Activated T-cell treated with anti-CD3 and anti-CD28 coated beads, Interleukin-2, amount 50 U/mL, for 4 hours (primary cell): ENCODE measurements at places on chromosomes 12 and 14.

GRCh38 chr12:130435826-130436225 lies 98.1 kb downstream of the PIWIL1 start:
- no peak for DNase-seq

DNA sequence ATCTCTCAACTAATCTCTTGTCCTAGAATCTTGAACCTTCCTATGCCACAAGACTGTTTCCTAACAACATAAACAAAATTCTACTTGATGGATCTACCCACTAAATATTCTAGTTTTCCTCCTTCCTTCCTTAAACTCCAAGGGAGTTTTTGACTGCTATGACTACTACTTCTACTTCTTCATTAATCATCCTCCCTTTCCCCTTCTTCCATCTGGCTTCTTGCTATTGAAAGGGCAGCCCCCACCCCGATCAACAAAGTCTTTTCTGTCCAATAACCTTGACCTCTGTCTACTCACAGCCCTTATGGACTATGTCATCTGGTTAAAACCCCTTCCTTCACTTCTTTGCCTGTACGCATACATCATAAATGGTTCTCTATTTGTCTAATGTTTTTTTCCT lies 5.6 kb downstream of the LTA4H start:
- DNase-seq: no peak

- DNase-seq: peak; percentile 96
These were observed at the start of gene ACTR6 for GRCh38 chr12:100200463-100201181. TSS of gene ACTR6 (plus strand) at chr12:100200815. CDS start at chr12:100200852, 37 bp downstream.

- no peak for DNase-seq
These were observed 13.1 kb upstream of the SMARCC2 start for GRCh38 chr12:56202366-56202765.

- no peak for DNase-seq
These were observed 166.7 kb downstream of the ITPR2 start for GRCh38 chr12:26666286-26666685.
